ENCODE measurements at places on chromosomes 6 and 20.

- DNase-seq = no peak
Observed at GRCh38 chr20:43835944-43836508, 78.6 kb upstream of the TOX2 start.

- no peak for DNase-seq
Observed at GRCh38 chr6:113558431-113558830, 298.7 kb upstream of the MARCKS start.

GRCh38 chr6:18306977-18307376, 42.6 kb upstream of the DEK start:
- no peak for DNase-seq

DNA sequence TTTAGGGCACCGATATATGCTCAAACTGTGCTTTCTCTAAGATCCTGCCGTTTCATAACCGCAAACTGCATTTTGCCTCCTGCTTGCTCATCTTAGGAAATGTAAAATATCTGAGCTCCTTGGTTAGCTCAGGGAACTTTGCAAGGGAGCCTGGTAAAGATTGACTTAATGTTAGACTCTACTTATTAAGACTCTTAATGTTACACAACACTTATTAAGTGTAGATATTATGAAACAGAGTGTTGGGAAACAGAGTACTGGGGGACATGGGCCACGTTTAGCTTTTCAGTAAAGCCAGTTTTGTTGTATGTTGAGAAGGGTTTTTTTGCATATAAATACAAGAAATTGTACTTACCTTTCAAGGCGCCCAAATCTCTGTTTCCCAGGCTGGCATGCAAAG, 1.9 kb downstream of the LTV1 start:
- no peak for DNase-seq

GRCh38 chr20:34517114-34517505, 888 bp downstream of the DYNLRB1 start:
- no peak for DNase-seq

- DNase-seq = no peak
Observed at GRCh38 chr6:112468359-112468758, 121.2 kb downstream of the RFPL4B start.

DNA sequence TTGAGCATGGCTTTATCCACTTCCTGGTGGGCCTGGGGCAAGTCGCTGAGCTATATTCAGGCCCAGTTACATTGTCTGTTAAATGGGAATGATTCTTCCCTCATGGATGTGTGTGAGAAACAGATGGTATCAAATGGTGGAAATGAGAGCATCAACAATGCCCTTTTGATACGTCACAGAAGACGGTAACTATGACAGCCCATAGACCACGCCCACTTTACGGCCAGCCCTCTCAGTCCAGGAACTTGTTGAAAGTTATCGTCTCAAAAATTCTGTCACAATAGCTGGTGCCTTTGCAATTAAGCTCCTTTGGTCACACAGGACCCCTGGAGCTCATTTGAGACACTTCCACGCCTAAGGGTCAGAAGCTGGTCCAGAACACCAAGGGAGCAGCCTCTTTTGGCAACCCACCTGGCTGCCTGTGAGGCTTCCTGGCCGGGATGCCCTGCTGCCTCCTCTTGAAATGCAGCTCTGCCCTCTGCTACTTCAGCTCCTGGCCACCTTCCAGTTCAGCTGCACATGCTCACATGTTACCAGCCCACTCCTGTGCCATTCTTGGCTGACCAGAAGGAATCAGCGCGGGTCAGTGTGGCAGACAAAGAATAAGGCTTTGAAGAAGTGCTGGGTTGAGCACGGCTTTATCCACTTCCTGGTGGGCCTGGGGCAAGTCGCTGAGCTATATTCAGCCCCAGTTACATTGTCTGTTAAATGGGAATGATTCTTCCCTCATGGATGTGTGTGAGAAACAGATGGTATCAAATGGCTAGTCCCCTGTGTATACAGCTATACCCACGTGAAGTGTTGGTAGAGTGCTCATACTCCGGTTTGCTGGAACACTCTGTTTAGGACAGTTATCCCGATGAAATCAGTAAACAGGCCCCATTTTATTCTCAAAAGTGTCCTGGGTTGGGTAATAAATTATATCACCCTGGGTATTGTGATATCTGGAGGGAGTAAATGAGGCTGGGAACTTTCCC, 199.2 kb upstream of the SUPT3H start:
- no peak for DNase-seq

DNA sequence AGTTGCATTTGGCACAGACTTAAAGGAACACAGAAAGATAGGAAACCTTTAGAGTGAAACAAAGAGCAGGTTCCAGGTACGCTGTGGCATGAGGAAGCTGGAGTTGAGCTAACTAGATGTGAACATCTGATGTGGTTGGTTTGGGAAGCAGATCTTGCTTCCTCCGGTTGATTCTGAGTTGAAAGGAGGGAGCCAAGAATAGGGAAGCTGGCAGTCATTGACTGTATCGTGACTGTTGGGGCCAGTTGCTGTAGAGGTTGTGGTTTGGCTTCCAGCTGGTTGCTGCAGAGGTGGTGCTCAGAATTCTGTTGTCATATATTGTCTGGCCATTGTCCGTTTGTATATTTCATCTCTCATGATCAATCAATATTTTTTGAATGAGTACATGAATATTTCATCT, 325.9 kb downstream of the PLCB1 start:
- DNase-seq = no peak

DNA sequence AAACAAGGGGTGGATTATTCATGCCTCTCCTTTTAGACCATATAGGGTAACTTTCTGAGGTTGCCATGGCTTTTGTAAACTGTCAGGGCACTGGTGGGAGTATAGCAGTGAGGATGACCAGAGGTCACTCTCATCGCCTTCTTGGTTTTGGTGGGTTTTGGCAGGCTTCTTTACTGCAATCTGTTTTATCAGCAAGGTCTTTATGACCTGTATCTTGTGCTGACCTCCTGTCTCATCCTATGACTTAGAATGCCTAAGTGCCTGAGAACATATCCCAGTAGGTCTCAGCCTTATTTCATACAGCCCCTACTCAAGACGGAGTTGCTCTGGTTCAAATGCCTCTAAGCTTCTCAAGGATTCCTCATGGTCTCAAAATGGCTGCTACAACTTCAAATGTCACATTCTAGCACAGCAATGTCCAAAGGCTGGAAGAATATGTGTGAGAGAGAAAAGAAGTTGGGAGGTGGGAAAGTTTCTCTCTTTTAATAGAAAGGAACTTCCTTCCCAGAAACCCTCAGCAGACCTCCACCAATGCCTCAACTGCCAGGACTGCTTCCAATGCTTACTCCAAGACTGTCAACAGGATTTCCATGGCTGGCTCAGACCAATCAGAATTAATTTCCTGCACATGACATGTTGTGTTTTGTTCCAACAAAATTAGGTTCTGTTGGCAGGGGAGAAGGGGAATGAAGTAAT, 46.6 kb upstream of the SLC9A8 start:
- no peak for DNase-seq

GRCh38 chr20:4071178-4071693, 55.9 kb upstream of the RNF24 start:
- no peak for DNase-seq

DNA sequence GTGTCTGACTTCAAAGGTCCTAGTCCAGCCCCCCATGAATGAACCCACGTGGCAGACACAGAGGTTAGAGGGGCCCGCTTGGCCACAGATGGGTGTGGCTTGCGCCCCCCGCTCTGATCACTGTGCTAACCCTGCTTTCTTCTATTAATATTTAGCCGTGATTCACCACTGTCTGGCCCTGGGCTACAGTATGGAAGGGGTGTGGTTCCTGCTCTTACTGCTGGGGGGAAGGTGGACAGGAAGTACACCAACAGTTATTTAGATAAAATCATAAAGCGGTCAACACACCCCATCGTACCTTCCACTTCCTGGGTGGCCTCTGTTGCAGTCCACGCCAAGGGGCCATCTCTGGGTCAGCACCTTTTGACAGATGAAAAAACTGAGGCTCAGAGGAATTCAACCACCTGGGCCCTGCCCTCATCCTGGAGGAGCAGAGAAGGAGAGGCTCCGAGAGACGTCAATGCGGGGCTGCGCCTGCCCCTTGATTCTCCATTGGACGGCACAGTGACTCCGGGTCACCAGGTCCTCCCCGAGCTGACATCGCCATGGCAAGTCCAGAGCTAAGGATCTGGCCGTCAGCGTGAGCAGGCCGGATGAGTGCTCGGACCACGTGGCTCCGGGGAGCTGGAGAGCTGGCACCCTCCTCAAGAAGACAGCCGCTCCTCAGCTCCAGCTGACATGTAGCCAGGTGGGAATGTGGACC, 206.3 kb downstream of the PREX1 start:
- no peak for DNase-seq

- no peak for DNase-seq
Observed at GRCh38 chr20:59295531-59295930, 4.9 kb upstream of the EDN3 start.

GRCh38 chr6:32991972-32992371, 17.4 kb downstream of the HLA-DOA start:
- no peak for DNase-seq

DNA sequence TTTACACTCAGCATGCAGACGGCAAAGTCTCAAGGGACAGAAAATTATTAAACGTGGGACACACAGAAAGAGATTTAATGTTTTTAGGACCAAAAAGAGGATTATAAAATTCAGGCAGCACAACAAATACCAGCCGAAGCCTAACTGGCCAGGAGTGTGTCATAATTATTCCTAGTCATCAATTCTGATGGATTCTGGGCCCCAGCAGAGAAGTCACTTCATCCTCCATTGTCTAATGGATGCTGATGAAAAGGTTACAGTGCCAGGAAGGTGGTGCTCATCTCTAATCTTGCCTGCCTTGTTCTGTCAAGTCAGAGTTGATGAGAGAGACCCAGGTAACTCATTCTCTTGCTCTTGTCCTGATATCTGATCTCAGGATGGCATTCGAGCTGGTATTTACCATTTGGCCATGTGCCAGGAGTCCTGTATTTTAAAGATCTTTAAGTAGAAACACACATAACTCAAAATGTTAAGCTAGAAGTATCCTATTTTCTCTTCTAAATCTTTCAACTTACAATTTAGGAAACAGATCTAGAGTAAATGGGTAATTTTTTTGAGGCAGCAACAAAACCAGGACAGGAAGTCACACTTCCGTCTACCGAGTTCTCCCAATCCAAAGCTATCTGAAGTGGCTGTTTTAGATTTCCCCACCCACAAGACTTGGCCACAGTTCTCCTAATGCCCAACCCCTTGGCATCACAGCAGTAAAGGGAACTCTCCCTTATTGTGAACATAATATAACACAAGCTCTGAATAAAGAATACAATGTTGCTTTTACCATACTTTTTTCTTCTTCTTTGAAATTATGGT, 50.0 kb downstream of the ADAT2 start:
- no peak for DNase-seq

- no peak for DNase-seq
Observed at GRCh38 chr6:39920157-39920556, 14.1 kb downstream of the MOCS1 start.

DNA sequence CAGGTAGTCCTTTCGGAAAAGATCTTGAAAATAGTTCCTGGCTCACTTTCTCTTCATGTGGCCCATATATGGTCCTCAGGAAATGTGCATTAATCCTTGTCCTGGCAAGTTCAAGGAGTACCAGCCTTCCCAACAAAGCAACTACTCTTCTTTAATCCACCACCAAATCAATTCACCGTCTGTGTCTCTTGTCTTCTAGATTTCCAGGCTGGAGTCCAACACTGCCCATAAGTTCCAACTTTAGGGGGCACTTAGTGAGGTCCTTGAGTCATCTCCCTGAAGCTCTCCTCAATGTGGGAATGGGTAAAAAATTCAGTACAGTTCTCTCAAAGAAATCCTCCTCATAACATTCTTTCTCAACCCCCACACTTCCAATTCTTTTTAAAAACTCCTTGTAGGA, 6.9 kb upstream of the DAAM2 start:
- no peak for DNase-seq

DNA sequence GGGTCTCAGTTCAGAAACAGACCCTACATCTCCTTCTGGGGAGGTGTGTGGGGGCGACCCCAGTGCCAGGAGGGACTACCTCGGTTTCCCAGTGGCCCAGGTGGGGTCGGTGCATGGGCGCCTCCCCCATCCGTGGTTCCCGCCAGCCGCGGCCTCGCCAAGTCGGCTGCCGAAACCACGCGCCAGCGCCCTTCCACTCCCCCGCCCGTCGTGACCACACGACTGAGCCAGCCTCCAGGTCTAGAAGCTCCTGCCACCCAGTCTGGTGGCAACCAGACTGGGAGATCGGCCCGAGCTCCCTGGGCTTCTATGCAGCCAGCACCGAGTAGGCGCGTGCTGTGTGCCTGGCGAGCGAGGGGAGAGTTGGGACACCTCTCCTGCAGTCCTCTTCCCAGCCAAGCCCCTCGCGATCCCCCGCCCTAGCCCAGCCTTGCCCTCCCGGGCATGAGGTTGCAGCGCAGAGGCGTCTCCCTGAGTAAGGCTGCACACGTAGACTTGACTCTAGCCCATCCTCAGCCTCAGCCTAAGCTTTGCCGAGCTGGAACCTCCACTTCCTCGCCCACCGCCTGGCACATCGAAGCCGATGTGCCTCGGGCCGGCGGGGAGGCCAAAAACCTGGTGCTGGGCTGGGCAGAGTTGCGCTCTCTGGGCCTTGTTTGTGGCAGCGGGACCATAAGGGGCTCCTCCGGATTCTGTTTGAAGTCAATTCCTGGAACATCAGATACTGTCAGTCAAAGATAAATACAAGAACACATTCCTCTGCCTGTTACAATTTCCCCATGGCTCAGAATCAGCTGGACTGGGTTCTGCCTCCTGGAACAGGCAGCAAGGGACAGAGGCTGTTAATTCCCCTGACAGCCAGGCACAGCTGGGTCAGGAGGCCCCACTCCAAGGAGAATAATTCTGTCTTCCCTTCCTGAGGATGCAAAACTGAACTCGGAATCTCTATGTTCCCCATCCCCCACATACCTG, 1.5 kb upstream of the CPNE5 start:
- DNase-seq = no peak

DNA sequence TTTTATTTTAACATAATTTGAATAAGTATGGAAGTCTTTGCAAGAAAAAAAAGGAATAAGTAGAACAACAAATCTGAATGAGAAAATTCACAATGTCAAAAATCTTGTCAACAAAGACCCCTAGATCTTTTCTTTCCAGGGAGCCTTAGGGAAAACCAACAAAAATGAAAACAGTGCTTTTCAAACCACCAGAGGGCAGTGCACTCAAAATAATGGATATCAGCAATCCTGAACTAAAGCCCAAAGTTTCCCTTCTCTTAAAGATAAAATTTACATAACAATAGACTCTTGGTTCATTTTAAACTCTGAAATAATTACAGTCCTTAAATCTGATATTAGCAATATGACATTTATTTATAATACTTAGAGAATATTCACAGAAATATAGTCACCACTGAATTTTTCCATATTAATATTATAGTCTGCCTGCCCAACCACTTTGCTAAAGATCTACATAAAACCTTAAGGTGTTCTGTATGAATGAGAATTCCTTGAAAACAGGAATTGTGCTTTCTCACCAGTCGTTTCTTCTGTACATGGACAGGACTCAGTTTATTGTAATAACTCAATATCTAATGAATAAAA, 105.3 kb upstream of the BMP5 start:
- DNase-seq = no peak

All from stimulated activated CD8-positive, alpha-beta memory T cell treated with anti-CD3 and anti-CD28 coated beads, Interleukin-15, amount 100 ng/mL, for 1 hour (primary cell).